ENCODE measurements at places on chromosomes 16 and 17.

- DNase-seq, result no peak
Measured at GRCh38 chr17:73940511-73940910, 263.0 kb upstream of the RPL38 start.

DNA sequence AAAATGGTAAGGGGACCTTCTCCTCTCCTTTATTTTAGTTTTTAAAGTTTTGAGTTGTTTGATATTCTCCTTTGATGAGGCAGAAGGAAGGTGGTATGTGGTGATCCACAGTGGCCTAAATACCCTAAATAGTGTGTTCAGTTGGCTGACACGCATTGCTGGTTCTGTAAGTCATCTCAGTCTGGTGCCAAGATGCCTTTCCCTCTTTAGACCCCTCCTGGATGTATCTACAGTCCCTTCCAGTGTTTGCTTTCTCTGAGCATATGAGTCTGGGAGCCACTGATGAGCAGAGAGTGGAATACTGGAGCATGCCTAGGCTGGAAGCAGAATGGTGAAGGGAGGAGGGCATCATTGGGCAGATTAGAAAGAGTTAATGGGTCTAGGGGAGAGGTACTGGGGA lies 64.5 kb downstream of the NEUROD2 start:
- no peak for DNase-seq

- no peak for DNase-seq
Measured at GRCh38 chr17:60519795-60520194, 6.2 kb downstream of the APPBP2 start.

- DNase-seq, result no peak
Measured at GRCh38 chr16:75380870-75381269, 52.4 kb downstream of the CFDP1 start.

GRCh38 chr17:64216338-64217248 lies 46.5 kb downstream of the TEX2 start:
- no peak for DNase-seq

- no peak for DNase-seq
Measured at GRCh38 chr16:49597796-49598195, 224.2 kb downstream of the C16orf78 start.

DNA sequence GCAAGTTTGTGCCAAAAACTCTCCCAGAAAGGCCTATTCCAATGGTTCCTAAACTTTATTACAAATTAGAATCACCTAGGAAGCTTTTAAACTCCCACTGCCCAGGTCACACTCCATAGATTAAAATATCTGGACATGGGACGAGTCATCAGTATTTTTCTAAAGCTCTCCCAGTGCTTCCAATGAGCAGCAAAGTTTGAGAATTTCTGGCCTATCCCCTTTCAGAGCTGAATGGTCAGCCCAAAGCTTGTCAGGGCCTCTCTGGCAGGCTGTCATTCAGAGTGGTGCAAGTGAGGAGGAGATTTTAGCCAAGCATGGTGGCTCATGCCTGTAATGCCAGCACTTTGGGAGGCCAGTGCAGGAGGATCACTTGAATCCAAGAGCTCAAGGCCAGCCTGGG lies 2.4 kb downstream of the BCL6B start:
- no peak for DNase-seq
